ENCODE measurements at places on chromosomes 1 and 21.

DNA sequence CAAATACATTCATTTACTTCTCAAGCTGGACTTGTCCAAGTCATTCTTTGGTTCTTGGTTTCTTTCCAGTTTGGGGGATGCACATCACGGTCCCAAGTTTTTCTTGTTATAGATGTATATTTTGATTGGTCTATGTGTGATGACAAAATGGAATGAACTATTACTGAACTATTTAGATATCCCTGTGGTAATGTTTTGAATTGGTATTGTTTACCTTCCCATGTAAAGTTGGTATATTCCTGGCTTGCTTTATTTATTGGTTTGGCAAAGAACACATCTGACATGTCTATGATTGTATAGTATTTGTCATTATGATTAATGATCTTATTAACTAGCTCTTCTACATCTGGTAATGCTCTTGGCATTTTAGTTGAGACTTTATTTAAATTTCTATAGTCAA, 22.4 kb upstream of the ZNF692 start:
- DNase-seq: no peak

DNA sequence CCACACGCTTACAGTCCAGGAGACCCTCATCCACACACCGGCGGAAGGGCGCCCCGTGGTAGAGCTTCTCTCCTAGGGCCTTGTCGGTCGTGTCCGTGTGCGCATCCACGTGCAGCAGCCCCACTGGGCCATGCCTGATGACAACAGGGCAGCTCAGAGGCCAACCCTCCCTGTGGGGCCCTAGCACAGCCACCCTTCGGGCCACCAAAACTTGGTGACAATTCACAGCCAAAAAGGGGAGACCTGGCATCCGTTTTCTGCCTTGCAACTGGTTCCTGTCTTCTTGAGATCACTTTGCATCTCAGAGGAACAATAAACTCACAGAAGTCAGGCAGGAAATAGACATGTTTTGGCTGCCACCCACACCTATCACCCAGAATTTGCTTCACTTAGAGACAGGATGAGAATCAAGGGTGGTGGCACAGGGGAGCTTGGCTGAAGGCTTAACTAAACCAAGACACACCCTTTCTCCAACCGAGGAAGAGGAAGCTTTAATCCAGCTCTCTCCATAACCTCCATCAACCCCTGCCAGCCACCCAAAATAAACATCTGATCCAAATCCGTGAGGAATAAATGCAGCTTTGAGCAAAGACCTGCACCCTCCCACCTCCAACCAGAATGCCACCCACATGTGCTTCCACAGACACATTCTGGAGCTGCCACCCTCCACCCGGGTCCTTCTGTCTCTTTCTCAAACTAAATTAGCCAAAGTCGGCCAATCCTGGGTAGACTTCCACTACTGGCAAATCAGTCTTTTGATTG, 5.7 kb downstream of the AGMAT start:
- no peak for DNase-seq

GRCh38 chr1:205348554-205349487, 7.9 kb downstream of the KLHDC8A start:
- no peak for DNase-seq

- no peak for DNase-seq
Observed at GRCh38 chr1:27360159-27361043, 6.4 kb downstream of the MAP3K6 start.

DNA sequence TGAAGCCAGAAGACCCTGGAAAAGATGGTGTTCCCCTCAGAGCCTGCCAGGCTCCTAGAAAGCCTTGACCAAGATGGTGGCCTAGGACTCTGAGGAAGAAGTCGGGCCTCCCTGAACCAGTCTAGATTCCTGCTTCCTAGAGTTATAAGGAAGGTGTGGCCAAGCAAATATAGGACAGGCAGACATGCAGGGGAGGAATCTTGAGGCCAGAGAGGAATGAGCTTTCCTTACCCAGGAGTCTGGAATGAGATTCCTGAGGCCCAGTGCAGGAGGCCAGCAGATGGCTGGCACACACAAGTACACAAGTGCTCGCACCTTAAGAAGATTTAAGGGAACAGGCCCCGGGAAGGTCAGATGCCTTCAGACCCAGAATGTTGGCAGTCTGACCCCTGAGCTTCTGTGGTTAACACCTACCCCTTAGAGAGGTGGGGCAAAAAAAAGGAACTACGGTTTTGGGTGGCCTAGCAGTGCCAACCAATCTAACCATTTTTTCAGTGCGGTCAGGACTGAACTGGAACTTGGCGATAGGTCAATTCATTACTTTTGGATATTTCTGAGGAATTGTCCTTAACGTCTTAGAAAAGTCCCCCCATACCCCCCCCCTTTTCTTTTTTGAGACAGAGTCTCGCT, 73.3 kb downstream of the MDM4 start:
- no peak for DNase-seq

DNA sequence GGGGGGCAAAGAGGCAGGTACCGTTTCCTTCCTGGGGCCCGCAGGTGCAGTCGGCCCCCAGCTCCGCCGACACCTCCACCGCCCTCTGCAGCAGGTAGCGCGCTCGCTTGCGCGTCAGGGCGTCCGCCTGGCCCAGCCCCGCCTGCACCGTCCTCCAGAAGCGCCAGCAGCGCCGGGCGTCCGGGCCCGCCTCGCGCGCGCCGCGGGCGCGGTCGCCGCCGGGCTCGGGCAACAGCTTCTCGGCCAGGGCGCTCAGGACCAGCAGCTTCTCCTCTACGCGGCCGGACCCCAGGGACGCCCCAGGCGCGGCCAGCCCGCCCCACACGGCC, 863 bp downstream of the TARBP1 start:
- peak; percentile 57 for DNase-seq

DNA sequence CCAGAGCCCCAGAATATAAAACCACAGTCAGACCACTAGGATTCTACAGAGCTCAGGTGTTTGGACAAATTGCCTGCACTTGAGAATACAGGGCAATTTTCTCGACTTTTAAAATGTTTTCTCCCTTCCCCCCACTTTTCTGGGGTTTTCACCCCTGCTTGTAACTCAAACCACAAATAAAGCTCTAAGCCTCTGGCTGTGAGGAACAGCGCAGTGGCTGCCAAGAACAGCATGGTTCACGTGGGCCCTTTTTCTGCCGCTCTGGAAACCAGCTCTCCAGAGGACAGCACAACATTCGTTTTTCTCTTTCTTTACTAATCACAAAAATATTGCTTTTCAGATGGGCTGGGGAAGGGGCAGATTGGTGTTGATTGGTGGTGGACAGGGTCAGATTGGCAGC, 102.2 kb upstream of the JUN start:
- no peak for DNase-seq

DNA sequence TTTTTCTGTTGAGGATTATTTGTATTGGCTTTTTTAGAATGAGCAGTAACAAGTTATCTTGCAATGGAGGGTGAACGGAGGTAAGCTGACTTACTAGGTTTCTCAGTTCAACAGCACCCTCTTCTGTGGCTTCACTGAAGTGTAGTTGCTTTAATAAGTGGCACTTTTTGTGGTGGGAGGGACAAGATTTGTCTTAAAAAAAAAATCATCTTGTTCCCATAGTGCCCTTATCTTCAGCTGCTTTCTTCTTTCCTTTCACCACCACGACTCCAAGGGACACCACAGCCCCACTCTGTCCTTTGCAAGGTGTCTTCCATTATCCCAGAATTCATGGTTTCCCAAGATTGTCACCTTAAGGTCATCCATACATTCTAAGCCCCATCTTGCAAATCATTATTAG, 92.9 kb downstream of the PIGK start:
- no peak for DNase-seq

GRCh38 chr1:212401042-212401441, 13.6 kb downstream of the PACC1 start:
- DNase-seq: no peak

GRCh38 chr21:37393030-37393429, 26.5 kb downstream of the DYRK1A start:
- DNase-seq: no peak

DNA sequence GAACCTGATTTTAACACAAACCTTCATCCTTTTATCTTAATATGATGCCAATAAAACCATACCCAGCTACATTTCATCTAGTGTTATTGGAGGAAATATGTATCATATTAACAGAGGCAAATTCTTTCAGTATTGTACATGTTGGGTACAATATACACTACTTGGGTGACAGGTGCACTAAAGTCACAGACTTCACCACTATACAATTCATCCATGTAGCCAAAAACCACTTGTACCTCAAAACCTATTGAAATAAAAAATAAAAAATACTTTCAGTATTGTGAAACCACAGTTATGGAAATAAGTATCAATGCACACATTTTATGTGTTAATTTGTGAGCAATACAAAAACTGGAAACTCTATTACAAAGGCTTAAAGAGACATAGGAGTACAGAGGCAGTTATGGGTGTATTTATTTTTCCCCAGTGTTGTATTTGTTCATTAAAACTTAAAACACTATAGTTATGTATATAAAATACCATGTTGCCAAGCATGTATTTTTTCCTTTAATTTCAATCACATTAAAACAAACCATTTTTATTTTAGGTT, 25.1 kb upstream of the GPR88 start:
- DNase-seq: no peak

DNA sequence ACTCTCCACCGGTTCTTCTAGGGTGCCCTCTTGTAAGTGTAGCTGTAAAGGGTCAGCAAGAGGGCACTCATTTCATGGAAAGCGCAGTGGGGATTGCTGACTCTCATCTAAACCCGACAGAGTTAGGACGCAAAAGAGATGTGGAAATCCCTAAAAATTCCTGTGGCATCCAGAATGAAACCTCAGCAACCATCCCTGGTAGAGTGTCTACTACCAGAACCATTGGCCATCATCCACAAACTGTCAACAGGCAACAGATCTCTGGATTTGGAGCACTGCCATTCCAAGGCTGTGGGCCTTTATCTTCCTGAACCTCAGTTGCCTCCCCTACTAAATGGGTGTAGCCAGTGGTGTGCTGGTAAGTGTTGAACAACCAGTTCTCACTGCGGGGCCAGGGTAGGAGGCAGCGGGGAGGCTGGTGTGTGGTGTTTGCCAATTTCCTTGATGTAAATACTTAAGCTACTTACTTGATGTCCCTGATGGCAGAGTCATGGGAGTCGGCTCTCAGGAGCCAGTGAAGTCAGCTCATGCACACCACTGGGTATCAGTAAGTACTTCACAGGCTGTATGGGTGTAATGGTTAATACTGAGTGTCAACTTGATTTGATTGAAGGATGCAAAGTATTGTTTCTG, 195.8 kb downstream of the KAZN start:
- no peak for DNase-seq

GRCh38 chr1:64039390-64039926, 164.0 kb upstream of the UBE2U start:
- no peak for DNase-seq

GRCh38 chr21:25054689-25055088, 552.6 kb downstream of the MRPL39 start:
- DNase-seq: no peak

GRCh38 chr1:43552813-43553212, 22.1 kb downstream of the PTPRF start:
- DNase-seq: no peak

DNA sequence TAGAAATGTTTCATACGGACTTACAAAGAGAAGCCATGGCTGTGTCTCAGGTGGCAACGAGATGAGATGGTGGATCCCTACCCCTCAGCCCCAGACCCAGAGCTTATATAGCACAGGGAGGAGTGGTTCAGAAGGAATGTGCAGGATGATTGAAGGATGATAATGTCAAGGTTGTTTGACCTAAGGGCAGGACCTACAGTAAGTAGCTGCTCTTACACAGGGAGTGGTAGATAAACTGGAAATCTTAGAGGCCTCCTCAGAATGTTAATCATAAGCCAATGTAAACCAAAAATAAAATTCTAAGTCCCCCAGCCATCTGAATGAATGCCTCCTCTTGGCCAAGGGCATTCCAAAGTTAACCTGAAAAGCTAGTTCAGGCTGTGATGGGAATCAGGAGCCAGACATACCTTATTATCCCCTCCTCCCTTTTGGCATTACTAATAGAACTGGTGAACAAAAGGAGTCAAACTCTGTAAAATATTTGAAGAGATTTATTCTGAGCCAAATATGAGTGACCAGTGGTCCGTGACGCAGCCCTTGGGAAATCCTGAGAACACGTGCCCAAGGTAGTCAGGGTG, 45.8 kb upstream of the PDE9A start:
- no peak for DNase-seq

DNA sequence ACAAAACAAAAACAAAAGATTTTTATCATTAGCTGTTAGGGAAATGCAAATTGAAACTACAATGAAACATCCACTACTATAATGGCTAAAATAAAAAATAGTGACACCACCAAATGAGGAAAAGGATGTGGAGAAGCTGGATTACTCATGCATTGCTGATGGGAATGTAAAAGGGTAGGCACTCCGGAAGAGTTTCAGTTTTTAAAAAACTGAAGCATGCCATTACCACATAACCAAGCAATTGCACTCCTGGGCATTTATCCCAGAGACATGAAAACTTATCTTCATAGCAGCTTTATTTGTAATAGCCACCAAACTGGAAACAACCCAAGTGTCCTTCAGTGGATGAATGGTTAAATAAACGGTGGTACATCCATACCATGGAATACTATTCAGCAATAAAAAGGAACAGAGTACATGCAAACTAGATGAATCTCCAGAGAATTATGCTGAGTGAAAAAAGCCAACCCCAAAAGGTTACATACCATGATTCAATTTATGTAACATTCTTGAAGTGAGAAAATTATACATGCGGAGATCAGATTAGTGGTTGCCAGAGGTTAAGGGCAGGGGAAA, 14.5 kb upstream of the CFAP298 start:
- no peak for DNase-seq

DNA sequence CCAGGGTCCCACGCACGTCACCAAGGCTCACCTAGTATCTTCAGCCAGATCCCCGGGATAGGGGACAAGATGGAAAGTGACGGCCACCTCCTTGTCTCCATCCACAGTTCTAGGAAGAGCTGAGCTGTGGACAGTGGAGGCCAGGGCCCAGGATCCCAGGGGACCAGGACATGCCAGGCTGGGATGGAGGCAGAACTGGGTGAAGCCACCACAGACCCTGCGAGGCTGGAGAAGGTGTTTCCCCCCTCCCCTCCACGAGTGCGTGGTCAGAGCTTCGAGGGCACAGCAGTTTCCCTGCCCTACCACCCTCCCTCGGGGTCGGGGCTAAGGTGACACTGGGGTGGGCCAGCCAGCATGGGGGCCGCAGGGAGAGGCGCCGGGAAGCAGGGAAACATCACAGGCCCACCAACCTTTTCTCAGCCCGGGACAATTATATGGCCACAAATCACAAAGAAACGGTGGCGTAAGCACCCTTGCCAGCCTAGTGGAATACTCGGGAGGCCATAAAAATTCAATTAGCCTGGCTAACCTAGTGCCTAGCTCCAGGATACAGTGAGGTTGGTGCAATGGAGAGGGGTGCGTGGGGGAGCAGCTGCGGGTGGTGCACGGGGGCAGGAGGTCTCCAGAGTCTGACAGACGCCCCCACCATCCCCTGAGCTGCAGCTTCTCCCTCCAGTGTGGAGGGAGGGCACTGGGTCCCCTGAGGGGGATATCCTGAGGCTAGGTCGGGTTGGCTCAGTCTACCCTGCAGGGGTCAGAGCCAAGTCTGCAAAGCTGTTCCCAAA, 13.4 kb downstream of the DRAXIN start:
- no peak for DNase-seq

- DNase-seq: peak; percentile 25
Observed at GRCh38 chr21:34510148-34511142, 1.6 kb downstream of the KCNE1 start.

- no peak for DNase-seq
Observed at GRCh38 chr1:119679223-119679622, 31.2 kb upstream of the ZNF697 start.

- DNase-seq: no peak
Observed at GRCh38 chr1:29500651-29501050, 264.3 kb downstream of the PTPRU start.
